ENCODE measurements at places on chromosomes 6 and 20. TPM values are rescaled to one million over a fixed set of nuclear protein-coding genes. Genes with fewer than 3 reads are reported as not detected.

Gene SIM1
- not detected for total RNA-seq

Gene BHLHE23
- not detected for total RNA-seq

Gene GZF1
- 18.0 TPM for total RNA-seq

Gene MROH8
- total RNA-seq = 1.8 TPM

Gene OPN5
- total RNA-seq = not detected

Gene NKAIN4
- total RNA-seq = 5.5 TPM

Gene KIAA1755
- 0.08 TPM for total RNA-seq

Gene RSPH3
- total RNA-seq = 8.1 TPM

Gene GPX5
- total RNA-seq = not detected

Gene SMLR1
- 0.08 TPM for total RNA-seq

Gene SLC17A2
- total RNA-seq = not detected

Gene B3GALT4
- 6.0 TPM for total RNA-seq

Gene BPIFB4
- not detected for total RNA-seq

Gene ADGRG6
- 259 TPM for total RNA-seq
